DMS53 (cell line): ENCODE measurements at places on chromosomes 1 and 21.

DNA sequence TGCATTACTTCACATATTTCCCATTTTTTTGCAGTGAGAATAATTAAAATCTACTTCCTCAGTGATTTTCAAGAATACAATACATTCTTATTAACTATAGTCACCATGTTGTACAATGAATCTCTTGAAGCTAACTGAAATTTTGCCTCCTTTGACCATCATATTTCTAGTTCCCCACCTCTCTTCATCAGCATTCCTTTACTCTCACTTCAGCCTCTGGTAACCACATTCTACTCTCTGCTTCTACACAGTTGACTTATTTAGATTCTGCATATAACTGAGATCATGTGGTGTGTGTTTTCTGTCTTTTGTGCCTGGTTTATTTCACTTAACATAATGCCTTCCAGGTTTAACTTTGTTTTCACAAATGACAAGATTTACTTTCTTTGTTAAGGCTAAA, 304.4 kb upstream of the LYPLAL1 start:
- no peak for DNase-seq

- peak; percentile 94 for DNase-seq
Observed at GRCh38 chr1:225746361-225747179, 31.1 kb upstream of the SRP9 start.

DNA sequence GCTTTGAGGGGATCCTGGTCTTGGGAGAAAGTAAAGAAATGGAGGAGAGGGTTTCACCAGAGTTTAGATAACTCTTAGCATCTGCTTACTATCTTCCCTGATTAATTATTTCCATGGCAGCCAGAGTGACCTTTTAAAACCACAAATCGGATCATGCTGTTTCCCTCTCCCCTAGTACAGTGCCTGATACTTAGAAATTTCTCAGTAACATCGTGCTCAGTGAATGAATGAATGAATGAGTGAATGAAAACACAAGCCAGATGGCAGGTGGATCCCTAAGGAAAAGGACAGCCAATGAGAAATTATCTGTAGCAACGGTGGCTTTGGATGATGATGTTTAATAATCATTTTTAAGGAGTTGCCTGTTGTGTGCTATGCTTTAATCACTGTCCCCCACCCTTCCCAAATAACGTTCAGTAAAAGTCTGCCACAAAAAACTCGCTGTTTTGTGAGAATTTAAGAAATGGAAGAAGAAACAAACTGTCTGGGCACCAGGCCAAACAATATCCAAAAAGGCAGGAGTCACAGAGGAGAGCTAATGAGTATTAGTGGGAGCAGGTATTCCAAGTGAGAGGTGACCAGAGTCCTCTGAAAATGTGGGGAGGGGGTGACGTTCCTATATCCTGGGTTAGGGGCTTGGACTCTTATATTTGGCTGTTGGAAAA, 737 bp upstream of the SMAP2 start:
- DNase-seq: no peak

GRCh38 chr1:184556665-184557064, 169.8 kb downstream of the C1orf21 start:
- DNase-seq: no peak

- no peak for DNase-seq
Observed at GRCh38 chr1:31154000-31154631, 85.6 kb downstream of the NKAIN1 start.

DNA sequence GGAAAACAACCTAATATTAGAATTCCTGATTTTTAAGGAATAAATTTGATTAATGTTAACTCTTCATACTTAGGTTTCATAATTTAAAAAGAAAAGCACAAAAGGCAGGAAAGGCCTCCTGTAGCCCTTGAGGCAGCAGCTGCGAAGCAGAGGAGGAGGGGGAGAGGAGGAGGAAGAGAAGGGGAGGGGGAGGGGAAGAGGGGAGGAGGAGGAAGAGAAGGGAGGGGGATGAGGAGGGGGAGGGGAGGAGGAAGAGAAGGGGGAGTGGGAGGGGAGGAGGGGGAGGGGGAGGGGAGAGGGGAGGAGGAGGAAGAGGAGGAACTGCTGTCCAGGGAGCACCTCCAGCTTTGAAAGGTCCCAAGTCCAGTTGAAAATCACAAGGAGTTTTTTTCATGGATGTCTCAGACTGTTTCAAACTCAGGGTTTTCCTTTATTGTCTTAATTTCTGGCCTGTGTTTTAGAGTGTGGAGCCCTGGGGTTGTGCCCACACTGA, 35.1 kb upstream of the DIP2A start:
- peak; percentile 25 for DNase-seq

GRCh38 chr1:223137455-223138085, 5.5 kb downstream of the TLR5 start:
- no peak for DNase-seq

DNA sequence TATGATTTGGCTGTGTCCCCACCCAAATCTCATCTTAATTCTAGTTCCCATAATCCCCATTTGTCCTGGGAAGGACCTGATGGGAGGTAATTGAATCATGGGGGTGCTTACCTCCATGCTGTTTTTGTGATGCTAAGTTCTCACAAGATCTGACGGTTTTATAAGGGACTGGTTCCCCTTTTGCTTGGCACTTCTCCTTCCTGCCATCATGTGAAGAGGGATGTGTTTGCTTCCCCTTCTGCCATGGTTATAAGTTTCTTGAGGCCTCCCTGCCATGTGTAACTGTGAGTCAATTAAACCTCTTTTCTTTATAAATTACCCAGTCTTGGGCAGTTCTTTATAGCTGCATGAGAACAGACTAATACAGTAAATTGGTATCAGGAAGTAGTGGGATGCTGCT, 114.1 kb downstream of the ZNF648 start:
- no peak for DNase-seq

DNA sequence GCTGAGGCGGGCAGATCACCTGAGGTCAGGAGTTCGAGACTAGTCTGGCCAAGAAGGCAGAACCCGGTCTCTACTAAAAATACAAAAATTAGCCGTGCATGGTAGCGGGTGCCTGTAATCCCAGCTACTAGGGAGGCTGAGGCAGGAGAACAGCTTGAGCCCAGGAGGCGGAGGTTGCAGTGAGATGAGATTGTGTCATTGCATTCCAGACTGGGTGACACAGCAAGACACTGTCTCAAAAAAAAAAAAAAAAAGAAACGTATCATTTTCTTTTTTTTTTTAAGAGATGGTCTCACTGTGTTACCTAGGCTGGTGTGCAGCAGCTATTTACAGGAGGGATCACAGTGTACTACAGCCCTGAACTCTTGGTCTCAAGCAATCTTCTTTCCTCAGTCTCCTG, 47.3 kb downstream of the ITGB3BP start:
- no peak for DNase-seq

- peak; percentile 46 for DNase-seq
Observed at GRCh38 chr1:177858332-177858821, 111.5 kb downstream of the SEC16B start.

DNA sequence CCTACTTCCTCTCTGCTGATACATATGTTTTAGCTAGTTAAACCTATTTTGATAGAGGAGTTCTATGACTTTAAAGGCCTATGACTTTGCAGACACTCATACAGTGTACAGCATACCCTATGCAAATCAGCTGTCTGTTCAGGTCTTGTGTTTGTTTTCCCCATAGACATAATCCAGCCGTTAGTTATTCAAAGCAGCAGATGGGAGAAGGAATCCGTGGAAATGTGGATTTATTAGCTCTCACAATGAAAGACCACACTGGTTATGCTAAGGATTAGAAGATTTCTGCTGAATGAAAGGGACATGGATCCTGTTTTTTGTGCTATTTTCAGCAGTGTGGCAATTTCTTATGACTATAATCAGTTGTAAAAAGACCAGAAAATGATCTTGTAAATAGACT, 59.8 kb downstream of the MAST2 start:
- peak; percentile 38 for DNase-seq

DNA sequence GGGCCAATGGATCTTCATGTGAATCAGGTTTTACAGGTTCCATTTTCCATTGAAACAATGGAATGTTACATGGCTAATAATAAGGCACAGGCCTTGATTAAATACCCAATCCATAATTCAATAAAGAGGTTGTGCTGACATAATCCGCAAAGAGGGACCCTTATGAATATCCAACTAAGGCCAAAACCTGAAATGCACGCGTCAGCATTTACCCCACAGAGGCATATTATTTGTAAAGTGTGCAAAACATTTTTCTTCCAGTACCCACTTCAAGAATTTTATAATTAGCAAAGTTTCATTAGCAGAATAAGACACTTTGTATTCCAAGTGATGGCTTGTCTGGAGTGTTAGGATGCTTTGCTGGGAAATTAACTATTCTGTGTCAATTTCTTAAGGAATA, 220.6 kb upstream of the C8B start:
- no peak for DNase-seq

- DNase-seq: no peak
Observed at GRCh38 chr1:156868341-156868740, 7.7 kb downstream of the NTRK1 start.

DNA sequence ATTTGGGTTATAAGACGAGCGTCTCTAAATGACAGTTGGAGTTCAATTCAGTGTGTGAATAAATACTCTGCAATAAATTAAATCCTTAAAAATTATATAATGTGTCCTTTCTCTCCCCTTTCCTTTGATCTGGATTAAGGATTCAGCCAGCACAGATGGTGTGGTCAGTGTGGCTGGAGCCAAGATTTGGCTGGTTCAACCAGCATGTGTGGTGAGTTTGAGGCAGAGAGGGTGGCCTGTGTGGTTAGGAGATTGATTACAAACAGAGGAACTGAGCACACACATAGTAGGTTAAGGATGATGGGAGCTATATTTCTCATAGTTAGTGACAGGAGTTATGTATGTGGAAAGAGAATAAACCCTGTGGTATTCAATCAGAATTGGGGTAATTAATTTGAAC, 14.2 kb upstream of the AMIGO1 start:
- DNase-seq: no peak

DNA sequence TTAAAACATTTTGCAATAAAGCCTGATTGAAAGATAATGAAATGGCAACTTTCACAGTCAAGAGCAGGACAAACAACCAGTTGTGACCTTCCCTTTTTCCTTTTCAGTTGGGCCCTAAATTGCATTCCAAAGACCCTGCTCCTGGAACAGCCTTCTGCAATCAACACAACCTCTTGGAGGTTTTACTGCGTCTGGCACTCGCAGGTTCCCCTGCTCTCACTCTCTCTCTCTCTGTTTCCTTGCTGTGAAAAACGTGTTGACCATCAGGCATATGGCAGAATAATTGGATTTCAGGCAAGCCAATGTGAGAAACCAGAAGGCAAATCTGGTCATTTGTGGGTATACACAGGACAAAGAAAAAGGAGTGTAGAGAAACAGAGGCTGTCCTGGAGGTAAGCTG, 23.2 kb downstream of the SLC44A5 start:
- DNase-seq: no peak

- no peak for DNase-seq
Observed at GRCh38 chr1:205287767-205288559, 33.6 kb downstream of the NUAK2 start.

DNA sequence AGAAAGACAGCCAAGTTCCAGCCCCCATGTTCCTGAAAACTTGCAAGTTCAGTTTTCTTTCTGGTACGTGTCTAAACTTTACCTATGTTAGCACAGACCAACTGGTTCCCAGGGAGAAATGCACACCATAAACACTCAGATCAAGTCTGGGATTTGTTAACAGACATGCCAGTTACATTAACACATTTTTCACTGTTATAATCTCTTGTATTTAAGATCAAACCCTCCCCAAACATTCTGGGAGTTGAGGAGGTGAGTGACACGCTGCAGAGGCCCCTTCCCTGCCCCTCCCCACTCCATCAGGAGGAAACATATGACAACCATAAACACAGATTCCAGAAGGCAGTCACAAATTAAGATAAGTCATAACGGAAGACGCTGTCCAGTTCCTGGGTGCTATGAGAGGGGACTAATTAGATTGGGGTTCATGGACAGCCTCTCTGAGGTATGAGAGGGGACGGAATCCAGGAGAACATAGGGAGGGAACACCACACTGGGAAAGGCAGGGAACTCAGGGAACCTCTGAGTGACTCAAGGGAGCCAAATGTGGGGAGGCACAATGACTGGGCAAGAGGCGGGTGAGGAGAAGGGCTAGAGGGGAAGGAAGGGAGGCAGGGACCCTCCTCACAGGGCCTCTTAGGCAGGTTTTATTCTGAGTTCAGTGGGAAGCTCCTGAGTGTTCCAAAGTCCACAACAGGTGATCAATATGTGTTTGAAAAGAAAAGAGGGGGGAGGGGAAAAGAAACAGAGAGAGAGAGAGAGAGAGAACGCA, 25.0 kb downstream of the DUSP10 start:
- peak; percentile 45 for DNase-seq

DNA sequence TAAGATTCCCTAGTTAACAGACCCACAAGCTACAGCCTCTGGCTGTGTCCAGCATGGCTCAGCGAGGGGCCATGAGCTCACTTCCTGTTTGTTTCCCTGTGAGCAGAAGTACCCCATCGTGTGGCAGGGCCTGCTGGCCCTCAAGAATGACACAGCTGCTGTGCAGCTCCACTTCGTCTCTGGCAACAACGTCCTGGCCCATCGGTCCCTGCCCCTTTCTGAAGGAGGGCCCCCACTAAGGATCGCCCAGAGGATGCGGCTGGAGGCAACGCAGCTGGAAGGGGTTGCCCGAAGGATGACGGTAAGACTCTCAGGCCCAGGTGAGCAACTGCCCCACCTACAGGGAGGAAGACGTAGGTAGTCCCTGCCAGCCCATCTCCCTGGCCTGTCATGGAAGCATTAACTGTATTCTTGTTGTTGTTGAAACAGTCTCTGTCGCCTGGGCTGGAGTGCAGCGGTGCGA, 38.2 kb downstream of the ZBTB17 start:
- DNase-seq: peak; percentile 66

DNA sequence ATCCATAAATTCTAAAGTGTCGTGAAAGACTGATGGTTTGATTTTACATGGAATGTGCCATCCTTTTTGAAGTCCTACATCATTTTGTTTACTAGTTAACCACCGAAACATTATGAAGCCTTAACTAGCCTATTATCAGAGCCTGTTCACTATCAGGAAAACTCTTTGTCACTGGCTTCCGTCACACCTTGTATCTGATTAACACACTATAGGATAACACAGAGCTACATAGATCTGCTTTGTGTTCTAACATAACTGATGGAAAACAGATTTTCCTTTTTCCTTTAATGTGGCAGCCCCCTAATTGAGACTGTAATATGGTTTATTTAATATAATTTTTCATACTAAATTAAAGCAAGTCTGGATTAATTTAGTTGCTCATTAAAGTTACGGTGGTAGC, 74.5 kb upstream of the SCYL3 start:
- no peak for DNase-seq

- DNase-seq: no peak
Observed at GRCh38 chr1:16080422-16081150, 7.1 kb upstream of the FAM131C start.
